ENCODE measurements at places on chromosomes 4 and X.
A peak's percentile ranks its signal among the peaks of the same experiment; 100 is the strongest.

GRCh38 chrX:96906741-96907140 is 23.0 kb downstream of the RPA4 start:
- DNase-seq = no peak

DNA sequence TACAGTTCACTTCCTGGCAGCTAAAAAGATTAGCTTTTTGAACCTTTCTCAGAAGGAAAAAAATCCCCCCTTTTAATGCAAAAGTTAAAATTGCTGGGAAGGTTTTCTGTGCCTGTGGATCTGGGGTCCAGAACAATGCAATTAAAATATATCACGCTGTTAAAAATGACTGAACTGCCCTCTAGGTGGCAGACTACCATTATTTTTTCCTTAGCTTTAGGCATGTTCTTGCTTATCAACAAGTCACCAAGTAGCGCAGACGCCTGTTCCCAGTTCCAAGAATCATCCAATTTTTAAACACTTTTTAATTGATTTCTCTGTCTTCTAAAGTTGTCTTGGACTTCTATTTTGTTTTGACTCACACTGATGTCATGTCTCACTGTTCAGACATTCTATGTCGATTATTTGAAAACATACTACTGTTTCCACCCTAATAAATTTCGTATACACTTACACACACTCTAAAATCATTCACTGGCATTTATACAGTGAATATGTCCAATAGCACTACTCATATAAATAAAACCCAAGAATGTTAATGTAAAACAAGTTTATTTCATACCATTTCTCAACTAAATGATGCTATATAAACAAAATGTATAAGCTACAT is 661.6 kb downstream of the RAPGEF2 start:
- DNase-seq = peak; percentile 71

DNA sequence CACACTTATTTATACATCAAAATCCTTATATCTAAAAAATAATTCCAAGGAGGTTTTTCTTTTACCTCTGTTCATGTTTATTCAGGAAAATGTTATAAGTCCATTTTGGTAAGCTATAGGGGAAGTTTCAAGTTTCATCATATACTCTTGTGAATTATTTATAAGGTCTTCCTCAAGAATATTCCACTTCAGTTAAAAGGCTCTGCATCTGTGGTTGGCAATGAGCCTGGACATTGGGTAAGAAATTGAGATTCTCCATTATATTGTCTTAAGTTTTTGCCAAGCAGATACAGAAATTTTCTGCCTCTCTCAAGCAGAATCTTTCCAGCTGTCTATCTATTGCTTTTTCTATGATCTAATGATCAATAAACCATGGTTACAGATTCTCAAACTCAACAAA is 641.9 kb downstream of the NLGN4X start:
- no peak for DNase-seq

DNA sequence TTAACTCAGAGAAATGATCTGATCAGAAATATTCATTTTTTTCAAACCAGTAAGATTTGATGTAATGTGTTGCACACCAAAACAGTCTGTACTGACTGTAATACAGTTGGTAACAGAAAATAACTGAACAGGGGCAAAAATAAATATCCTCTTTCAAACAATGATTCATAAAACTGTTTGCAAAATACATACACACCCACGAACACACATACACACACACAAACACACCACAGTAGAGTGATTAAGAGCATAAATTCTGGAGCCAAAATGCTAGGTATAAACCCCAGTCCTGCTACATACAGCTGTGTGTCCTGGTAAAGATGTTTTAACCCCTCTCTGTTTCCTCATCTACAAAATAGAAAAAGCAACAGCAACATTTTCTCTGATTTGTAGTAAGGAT is 376.6 kb downstream of the PDGFC start:
- no peak for DNase-seq

GRCh38 chr4:68372588-68372987 is 22.7 kb upstream of the YTHDC1 start:
- DNase-seq = peak; percentile 14

DNA sequence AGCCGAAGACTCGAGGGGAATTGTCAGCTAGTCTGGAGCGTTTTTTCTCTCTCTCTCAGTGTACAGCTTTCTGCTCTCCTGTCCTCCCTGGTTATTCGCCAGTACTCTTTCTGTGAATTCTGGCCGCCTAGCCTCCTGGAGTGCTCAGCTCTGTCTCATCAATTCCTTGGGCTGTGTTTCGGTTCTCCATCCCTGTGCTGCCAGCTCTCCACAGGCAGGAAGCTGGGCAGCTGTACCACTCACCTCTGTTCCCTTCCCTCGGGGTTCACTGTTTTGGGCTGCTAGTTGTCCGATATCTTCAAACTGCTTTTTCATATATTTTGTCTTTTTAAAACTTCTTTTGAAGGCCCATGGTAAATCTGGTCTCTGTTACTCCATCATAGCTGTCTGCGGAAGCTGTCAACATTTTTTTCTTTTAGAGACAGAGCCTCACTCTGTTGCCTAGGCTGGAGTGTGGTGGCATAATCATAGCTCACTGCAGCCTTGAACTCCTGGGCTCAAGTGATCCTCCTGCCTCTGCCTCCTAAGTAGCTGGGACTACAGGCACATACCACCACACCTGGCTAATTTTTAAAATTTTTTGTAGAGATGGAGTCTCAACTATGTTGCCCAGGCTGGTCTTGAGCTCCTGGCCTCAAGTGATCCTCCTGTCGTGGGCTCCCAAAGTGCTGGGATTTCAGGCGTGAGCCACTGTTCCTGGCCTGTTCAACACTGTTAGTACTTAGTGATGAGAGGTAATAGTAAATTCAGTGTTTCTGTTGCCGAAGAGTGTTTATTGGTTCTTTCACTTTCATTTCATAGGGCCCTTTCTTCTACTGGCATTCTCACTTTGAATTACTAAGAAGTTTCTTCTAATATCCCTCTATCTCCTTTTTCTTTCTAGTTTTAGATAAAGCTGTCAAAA is 18.6 kb downstream of the ZCCHC4 start:
- DNase-seq = no peak

GRCh38 chr4:5982156-5982973 is 35.9 kb downstream of the C4orf50 start:
- DNase-seq = no peak

DNA sequence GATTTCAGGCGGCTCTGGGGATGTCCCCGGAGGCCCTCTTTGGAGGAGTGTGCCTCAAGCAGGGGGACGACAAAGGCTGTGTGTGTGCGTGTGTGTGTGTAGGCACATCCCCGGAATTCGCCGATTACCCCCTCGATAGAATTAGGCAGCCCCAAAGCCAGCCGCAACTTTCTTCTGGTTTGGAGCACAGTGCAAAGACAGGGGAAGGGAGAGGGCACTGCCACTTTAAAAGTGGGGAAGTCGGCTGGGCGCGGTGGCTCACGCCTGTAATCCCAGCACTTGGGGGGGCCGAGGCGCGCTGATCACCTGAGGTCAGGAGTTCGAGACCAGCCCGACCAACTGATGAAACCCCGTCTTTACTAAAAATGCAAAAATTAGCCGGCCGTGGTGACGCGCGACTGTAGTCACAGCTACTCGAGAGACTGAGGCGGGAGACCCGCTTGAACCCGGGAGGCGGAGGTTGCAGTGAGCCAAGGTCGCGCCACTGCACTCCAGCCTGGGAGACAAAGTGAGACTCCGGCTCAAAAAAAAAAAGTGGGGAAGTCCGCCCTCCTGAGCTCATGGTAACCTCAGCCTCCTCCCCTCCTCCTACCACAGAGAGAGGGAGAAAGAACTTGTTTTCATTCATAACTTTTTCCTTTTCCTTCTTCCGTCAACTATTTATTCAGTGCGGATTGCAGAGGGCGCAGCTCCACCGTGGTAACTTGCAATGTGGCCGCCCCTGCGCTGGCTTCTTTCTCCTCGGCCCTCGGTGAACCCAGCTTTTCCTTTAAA is 2.4 kb downstream of the SPRY1 start:
- DNase-seq = peak; percentile 61

DNA sequence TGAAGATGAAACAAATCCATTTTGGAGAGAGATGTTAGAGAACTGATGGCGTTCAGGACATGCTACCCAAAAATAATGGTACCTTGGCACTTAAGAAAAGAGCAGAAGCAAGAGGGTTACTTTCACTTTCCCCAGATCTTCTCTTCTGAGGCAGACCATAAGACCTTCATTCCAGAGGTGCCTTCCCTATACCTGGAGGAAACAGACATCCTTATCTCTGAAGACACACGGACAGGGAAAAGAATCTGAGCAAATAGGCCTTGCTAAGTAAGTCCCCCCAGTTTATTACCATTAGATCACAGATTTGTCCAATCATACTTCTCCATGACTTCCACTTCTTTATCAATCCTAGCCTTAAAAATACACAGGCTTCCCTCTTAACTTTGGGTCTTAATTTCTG is 2.0 kb upstream of the FGF2 start:
- DNase-seq = no peak

DNA sequence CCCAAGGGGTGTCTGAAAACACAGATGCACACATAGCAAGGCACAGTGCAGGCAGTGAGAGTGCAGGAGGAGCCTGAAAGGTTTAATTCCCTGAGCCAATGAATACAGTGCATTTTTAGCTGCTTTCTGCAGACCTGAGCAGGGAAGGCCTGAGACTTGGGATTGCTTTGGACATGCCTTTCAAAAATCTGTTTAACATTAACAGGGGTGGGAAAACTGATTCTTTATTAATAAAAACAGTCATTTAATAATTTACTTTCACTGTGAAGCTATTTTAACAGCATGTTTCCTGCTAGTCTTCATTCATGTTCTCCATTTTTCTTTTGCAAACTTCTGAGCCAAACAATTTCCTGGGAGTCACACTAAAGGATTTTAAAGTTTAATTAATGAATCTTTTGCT is 488.1 kb downstream of the SMARCA1 start:
- DNase-seq = no peak

GRCh38 chr4:109495514-109495913 is 61.9 kb downstream of the SEC24B start:
- no peak for DNase-seq

- DNase-seq = no peak
Measured at GRCh38 chrX:24485976-24486680, 21.0 kb downstream of the PDK3 start.

DNA sequence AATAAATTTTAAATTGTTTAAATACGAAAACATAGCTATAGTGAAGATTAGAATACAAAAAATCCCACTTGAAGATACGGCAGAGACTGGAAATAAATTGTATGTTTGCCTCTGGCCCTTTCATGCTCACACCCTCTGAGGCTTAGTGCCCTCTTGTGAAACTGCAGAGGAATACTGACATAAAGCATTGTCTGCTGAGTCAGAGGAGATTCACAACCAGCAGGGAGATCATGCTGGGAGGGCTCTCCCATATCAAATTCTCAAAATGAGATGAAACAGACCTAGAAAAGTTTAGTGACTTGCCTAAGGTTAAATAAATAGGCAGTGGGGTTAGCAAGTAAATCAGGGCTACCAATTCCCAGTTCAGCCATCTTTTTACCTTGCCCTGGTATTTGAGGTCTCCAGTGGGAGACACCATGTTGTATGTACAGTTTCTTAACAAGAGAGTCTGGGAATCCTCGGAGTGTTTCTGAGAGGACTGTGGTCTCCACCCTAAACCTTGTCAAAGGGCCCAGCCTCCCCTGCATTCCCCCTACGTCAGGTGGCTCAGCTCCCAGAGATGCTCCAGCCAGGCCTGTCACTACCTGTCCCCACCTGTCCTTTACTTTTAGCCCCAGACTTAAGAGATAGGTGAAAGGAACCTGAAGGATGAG is 581.4 kb upstream of the DIPK2B start:
- DNase-seq = peak; percentile 48

DNA sequence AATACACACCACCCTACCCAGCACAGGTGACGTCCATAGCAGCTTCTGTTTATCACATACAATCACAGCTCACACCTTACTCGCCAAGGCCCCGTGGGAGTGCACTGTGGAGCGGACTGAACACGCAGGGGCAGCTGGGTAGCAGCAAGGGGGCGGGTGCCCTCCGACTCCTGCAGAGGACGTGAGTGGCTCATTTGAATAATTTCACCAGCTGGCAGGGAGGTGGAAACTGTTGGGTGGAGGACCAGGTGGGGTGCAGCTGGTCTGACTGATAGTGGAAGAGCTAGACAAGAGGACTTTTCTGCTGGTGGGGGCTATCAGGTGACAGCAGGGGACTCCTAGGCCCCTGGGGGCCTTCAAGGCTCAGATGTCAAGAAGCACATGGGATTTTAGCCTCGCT is 16.3 kb downstream of the MAN2B2 start:
- DNase-seq = no peak

- DNase-seq = peak; percentile 19
Measured at GRCh38 chr4:102610007-102610406, 108.8 kb downstream of the NFKB1 start.

- DNase-seq = no peak
Measured at GRCh38 chrX:129723511-129723910, 15.3 kb upstream of the XPNPEP2 start.

GRCh38 chrX:46788902-46789301 is 30.0 kb upstream of the SLC9A7 start:
- no peak for DNase-seq

- DNase-seq = no peak
Measured at GRCh38 chr4:6404611-6405396, 67.6 kb downstream of the PPP2R2C start.

- DNase-seq = no peak
Measured at GRCh38 chr4:124749421-124749820, 36.9 kb upstream of the ANKRD50 start.

GRCh38 chr4:101067383-101067782 is 279.9 kb downstream of the PPP3CA start:
- DNase-seq = no peak

- DNase-seq = no peak
Measured at GRCh38 chr4:139501117-139501516, 47.2 kb downstream of the RAB33B start.

DNA sequence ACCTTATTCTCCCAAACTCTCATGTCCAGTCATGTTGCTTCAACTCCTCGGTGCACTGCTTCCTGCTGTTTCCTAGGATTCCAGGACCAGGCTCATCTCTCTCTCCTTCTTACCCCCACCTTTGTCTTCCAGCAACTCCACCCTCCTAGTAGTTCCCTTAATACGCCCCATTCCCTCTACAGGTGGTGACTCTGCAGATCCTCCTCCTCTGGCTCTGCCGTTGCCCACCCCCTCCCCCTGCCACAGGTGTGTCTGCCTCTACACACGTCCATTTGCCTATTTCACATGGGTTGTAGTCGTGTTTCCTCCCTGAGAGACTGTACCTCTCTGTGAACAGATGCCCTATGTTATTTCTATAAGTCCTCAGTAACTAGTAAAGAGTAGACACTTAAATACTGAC is 32.4 kb downstream of the CDS1 start:
- DNase-seq = no peak

DNA sequence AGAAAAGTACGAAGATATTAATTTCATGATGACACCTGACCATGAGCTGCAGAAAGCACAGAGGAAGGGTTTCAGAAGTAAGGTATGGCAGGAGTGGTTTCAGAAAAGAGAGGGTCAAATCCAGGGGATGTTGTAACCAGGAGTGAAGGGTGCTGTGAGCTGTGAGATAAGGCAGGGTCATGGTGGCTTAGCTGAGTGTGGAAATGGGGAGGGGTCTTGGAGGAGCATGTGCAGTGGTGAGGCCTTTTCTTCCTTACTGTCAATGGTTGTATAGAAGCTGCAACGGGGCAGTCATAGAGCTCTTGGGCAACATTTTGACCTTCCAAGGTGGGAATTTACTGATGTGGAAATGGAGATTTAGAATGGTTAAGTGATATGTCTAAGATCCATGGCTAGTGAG is 2.5 kb downstream of the ANAPC4 start:
- no peak for DNase-seq
